T-cell (primary cell): ENCODE measurements at places on chromosomes 6 and 20. TPM values are rescaled to one million over a fixed set of nuclear protein-coding genes. Genes with fewer than 3 reads are reported as not detected.

GRCh38 chr6:3887150-3887700 is 38.1 kb downstream of the FAM50B start:
- no peak for DNase-seq

- DNase-seq: no peak
Measured at GRCh38 chr6:47231151-47231550, 78.6 kb downstream of the TNFRSF21 start.

Gene PROKR2
- total RNA-seq: not detected

- DNase-seq: no peak
Measured at GRCh38 chr20:4609511-4609910, 112.2 kb upstream of the PRND start.

- peak; percentile 63 for DNase-seq
Measured at GRCh38 chr6:24719125-24719971, at the start of gene C6orf62. TSS of gene C6orf62 (minus strand) at chr6:24719154. CDS start at chr6:24718668, 486 bp downstream.

DNA sequence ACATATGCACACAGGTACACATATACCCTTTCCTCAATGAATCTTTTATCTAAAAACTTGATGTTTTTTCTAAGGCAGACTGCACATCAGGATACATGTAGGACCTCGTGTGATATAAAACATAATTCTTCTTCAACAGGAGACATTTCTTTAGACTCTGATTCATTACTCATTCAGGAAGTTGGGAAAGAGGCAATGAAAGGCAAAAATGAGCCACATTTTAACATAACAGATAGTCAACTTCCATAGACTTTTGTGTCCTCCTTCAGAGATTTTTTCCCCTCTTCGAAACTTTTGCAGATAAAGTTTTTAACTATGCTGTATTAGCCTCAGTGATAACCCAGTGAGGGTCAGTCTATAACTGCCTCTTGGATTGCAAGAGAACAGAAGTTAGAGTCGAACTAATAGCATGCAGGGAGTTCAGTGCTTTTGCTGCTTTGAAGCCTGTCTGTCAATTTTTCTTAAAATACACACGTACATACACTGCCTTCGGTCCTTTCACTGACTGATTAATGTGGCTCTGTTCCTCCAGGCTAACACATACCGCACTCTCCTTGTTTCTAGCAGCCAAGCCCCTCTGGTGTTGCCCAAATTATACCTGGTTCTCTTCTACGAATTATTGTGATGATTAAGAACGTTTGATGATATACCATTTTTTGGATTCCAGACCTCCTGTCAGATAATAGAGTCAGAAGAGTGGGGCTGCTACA is 562.5 kb upstream of the MAP3K7 start:
- DNase-seq: no peak

DNA sequence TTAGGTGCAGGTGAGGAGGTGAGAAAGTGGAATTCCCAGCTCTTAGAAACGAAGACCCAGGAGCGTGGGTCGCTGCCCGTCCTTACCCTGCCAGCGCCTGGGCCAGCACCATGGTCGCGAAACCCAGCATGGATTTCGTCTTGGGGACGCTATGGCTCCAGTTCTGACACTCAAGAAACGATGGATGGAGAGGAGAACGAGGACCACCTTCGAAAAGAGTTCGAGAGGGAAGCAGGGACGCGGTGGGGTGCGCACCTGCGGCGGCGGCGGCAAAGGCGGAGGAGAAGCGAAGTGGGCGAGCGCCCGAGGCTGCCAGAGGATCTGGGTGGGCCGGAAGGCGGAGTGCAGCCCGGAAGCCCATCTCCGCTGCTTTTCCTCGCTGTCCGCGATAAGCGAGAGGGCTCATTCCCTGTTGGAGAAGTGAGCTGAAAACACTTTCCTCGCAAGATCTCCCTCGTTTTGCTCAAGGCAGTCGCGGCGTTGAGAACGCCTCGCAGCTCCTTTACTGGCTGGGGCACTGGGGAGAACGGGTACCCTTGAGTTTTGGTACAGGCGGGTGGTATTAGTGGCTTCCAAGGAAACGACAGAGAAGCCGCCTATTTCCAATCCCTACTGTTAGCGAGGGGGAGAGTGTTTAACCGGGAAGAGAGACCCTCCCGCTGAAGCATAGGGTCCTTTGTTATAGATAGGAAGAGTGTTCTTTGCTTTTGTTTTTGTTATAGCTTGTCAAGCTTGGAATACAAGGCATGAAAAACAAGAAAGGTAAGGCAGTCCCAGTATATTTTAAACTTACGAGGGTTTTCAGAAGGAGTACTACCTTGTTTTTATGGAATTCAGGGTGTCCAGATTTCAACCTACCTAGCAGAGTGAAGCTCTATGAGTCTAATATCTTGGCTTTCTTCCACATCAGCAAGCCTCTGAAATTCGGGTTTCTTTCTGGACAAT is 109.5 kb downstream of the TRIM27 start:
- no peak for DNase-seq

DNA sequence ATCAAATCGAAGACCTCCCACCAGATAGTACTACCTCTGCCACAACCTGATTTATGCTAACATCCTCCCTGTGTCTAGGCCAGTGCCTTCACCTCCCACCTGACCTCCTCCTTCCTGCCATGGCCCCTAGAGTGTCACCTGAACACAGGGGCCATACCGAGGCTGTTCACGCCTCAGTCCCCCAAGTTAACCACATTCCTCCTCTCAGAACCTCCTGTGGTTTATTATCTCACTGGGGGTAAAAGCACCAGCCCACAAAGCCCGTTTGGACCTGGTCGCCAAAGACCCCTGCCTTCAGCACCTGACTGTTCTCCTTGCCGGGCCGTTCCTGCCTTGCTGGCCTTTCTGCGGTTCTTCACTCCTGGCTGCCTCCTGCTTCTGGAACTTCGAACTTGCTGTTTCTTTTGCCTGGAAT is 13.7 kb downstream of the MAS1 start:
- no peak for DNase-seq

Gene LY6G6F
- not detected for total RNA-seq

GRCh38 chr20:52494244-52494643 is 302.7 kb upstream of the ZFP64 start:
- no peak for DNase-seq

Gene HLA-G
- total RNA-seq: 3.5 TPM

GRCh38 chr6:136658711-136659110 is 108.5 kb upstream of the MAP7 start:
- DNase-seq: no peak

Gene CENPW
- 1.4 TPM for total RNA-seq

DNA sequence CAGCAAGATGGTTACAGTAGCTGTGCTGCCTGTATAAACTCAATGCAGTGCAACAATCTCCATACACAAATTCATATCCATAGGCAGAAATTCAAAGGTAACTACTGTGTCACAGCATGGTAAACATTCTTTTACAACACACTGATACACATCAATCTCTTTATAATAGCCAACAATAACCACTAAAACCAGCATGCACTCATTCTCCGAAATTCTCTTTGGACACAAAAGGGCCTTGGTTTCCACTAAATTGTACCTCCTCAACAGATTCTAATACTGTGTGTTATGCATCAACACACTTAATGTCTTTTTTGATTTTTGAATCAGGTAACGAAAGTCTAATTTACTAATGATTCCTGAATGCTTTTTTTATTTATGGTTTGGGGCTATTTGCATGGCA is 1323.7 kb downstream of the GRIK2 start:
- no peak for DNase-seq

Gene SLC44A4
- not detected for total RNA-seq

DNA sequence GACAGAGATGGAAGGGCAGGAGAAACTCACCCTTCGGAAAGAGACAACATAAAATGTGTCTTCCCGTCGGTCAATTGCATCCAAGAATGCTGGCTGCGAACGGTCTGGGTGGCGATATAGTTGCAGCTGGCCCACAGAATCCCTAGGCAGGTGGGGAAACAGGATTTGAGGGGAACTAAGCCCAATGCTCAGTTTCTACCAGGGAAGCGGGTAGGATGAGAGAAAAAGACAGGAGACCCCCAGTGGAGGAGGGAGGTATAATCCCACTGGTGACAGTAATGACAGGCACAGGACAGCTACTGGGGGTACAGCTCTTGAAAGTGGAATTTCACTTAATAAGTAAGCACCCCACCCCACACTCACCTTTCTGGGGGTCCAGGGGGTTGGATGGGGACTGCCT is 7.5 kb upstream of the TNXB start:
- DNase-seq: no peak

Gene NKAIN4
- not detected for total RNA-seq

DNA sequence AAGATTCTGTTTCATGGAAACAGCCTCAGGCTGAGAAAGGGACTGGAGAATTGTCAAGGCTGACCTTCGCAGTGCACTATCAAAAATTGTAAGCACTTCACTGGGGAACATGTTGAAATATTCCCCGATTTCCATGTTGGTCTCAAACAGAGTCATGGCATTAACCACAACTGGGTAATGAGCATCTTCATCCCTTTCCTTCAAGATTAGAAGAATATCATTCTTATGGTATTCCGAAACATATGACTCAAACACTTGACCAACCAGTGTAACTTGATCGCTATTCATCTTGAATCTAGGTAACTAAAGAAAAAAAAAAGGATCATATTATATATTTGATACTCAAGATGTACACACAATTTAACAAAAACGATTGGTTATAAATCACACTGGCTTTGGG is 3.5 kb downstream of the MCM9 start:
- no peak for DNase-seq

Gene NHLRC1
- 1.2 TPM for total RNA-seq

- no peak for DNase-seq
Measured at GRCh38 chr6:158548418-158549161, 11.3 kb upstream of the TMEM181 start.

Gene SLC17A9
- 8.5 TPM for total RNA-seq

- no peak for DNase-seq
Measured at GRCh38 chr20:63562461-63563224, 8.7 kb downstream of the FNDC11 start.

GRCh38 chr20:11193241-11193640 is 519.4 kb upstream of the JAG1 start:
- DNase-seq: no peak

Gene GABRR1
- not detected for total RNA-seq

GRCh38 chr20:41167118-41167470 is 29.8 kb downstream of the PLCG1 start:
- DNase-seq: no peak

DNA sequence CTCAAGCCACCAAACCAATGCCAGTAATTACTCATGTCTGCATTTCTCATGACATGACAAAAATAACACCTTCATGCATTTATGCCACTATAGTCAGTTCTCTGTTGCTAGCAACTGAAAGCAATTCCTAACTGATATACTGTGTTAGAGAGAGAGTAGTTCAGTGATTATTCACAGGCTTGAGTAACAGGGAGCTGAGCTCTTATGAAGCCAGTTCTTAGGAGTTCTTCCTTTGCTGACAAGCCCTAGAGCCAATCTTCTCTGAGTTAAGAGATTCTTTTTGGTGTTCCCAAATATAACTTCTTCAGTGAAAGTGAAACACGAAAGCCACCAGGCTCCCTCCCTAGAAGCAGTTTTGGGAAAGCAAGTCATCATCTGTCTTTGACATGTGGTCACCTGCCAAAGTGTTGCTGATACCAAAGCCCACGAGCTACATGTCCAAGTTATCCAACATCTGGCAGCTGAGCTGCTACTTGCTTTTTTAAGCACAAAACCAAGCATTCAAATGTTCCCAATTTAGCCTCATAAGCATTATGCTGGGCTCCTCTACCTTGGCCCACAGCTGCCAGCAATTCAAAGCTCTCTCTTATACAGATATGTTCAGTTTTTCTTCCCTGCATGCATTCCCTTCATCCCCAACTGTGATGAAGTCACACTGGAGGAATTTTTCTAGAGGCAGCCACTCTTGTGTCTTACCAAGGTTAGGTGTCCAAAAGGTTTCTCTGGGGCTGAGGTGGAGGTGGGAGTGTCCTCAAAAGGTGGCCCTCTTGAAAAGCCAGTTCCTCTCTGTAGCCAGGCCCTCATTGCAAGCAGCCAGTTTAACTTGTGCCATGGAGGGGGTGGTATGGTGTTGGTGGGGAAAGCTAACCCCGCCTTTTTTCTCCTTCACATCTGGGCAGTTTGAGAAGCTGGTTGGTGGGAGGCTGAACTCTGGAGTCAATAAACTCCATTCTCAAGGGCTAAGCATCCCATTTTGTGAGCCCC is 92.7 kb upstream of the ARMC2 start:
- DNase-seq: no peak

Gene SLC35F1
- not detected for total RNA-seq

DNA sequence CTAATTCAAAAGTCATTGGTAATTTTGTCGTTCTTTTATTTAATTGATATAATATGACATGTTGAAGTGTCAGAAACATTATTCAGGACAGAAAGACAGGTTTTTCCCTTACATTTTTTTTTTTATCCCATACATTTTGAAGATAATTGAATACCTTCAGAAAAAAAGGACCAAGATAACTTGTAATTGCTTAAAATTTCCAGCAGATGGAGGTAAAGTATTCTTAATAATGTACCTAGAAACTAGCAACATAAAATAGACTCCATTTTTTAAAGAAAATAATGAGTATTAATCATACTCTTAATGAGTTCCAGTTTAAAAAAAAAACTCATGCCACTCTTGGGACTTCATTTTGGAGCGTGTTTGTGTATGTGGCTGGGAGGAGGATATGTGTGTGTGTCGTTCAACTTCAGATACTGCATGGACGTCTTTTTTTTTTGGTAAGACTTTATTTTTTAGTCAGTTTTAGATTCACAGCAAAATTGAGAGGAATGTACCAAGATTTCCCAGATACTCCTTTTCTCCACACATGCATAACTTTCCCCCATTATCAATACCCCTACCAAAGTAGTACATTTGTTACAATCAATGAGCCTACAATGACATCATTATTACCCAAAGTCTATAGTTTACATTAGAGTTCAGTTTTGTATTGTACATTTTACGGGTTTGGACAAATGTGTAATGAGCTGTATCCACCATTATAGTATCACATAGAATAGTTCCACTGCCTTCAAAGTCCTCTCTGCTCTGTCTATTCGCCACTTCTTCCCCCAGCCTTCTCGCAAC is 79.4 kb downstream of the ROS1 start:
- no peak for DNase-seq

DNA sequence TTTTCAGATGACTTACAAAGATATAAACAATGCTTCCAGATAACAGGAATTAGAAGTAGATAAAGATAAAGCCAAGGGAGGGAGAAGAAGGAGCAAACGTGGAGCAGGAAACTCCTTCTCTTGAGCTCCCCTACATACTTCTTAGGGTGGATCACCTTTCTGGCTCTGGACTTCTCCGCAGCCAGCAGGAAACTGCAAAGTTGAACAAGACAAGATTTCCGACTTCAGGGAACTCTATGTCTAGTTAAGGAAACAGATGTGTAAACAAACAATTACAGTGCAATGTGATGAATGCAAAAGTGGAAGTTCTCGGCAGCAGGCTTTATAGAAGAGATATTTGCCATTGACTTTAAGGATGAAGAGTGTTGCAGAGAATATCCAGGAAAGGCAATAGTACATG is 134.0 kb upstream of the MARCKS start:
- DNase-seq: no peak

Gene NR2E1
- total RNA-seq: not detected

Gene CDK19
- total RNA-seq: 12.3 TPM

DNA sequence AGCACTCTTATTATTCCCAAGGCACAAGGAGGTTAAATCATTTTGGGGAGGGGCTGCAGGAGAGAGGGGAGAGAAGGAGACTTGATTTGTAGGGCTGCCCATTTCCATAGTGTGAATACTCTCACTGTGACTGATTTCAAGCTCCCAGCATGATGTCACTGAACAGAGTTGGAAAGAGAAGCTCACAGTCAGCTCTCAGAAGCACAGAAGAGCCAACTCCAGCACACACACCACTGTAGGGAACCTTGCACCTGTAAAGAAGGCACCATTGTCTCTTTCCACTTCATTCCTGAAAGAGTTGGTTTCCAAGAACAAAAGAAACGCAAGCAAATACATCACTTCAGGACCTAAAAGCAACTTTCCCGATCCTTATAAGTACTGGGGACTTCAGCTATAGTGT is 12.7 kb upstream of the STK35 start:
- no peak for DNase-seq

Gene TUBB2A
- 4.5 TPM for total RNA-seq
